ENCODE measurements at places on chromosomes 12 and 14.
A peak's percentile ranks its signal among the peaks of the same experiment; 100 is the strongest.

- no peak for DNase-seq
Measured at GRCh38 chr12:99131751-99132199, 486.7 kb downstream of the APAF1 start.

DNA sequence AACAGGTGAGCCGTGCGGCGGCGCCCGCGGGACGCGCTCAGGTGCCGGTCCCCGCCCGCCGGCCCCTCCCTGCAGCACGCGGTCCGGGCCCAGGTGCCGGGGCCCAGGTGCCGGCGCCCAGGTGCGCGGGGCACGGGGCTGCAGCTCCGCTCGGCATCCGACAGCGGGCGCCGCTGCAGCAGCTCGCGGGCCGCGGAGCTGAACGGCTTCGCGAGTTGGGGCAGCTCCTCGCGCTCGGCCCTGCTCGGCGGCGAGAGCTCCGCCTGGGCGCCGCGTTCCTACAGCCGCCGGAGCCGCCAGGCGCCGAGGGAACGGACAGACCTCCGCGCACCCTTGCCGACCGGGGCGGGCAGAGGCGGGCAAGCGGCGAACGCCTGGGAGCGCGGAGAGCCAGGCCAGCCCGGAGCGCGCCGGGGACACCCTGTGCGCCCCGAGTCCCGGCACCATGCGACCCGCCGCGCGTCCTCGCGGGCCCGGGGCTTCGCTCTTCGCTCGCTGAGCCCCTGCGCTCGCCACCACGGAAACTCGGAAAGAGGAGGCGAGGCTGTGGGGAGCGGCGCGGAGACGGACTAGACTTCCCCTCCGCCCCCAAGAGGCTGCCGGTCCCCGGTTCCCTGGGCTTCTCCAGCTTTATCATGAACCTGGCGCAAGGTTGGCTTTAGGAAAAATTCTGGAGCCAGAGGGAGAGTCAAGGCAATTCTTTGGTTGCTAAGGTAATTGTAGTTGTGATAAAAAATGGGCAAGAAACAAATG, at the start of gene RGS6:
TSS of gene RGS6 (plus strand) at position 201 of the 753 bp plus-strand sequence.
- DNase-seq, result no peak

DNA sequence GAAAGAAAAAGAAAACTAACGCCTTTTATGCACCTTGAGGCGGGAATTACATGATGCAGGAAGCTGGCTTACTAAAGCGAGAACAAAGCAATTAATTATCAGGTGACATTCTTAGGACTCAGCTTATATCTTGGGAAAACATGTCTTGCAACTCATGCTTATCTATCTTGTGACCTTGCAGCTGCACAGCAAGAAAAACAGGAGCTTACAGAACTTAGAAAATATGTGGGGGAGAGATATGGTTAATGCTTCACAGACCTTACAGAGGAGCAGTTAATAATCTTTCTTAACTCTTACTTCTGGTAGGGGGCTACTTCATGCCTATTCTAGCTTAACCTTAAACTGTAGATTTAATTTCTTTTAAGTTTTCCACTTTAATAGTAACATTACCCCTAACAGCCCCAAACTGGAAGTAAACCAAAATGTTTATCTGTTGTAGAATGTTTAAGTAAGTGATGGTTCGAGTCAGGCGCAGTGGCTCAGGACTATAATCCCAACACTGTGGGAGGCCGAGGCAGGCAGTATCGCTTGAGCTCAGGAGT, 13.2 kb upstream of the OR11G2 start:
- DNase-seq, result no peak

GRCh38 chr14:79551523-79551922, 659.8 kb downstream of the DIO2 start:
- DNase-seq, result no peak

DNA sequence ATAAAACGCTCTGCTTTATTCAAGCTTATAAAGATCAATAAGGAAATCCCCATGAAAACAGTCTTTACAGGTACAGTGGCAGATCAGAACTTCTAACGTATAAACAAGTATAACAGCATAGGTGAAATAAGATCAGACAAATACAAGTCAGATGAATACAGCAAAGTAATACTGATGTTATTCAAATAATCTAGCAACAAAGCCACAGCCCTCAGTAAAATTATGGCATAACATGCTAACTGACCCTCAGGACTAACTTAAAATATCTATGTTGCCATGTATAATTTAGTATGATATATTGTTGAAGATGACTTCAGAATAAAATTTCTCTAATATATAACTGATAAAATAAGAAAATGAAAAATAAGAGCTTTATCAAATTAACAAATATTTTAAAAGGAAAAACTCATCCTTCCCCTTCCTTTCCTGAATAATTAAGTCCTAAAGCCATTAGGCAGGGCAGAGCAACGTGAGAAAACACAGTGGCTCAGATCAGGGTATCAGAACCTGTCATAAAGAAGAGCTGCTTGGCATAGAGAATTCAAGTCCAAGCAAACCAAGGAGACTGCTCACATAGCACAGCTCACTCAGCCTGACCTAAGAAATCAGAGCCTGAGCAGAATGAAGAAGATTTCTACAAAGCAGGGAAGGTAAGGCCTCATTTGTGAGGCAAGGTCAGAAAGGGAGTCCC, 70.7 kb downstream of the PAWR start:
- DNase-seq, result no peak

DNA sequence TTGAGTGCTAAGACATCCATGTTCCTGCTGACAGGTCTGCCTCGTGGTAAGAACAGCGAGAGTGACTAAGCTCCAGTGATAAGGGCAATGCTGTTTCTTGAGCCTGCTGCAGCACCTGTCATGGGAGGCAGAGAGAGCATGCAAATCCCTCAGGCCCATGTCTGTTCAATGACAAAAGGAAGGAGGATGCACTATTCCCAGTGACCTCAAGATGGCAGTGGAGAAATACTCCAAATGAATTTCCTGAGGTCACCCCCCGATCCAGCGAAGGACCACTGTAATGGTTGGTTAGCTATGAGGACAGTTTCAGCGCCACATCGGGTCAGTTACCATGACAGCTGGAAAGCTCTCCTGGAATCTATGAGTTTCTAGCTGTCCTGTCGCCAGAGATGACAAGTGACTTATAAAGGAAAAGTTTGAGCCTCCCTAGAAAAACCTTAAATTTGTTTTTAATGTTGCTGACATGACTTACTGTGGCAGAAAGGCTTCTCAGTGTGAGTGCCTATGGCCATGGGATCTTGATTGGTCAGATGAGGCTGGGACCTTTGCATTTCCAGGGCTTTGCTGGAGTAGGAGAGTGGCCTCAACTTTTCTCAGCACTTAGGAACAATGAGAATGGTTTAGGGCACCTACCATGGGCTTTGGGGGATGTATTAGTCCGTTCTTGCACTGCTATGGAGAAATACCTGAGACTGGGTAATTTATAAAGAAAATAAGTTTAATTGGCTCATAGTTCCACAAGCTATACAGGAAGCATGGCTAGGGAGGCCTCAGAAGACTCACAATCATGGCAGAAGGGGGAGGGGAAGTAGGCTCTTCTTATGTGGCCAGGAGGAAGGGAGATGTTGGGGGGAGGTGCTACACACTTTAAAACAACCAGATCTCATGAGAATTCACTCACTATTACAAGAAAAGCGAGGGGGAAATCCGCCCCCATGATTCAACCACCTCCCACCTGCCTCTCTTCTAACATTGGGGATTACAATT, 88.0 kb upstream of the TMEM260 start:
- DNase-seq, result peak; percentile 56

DNA sequence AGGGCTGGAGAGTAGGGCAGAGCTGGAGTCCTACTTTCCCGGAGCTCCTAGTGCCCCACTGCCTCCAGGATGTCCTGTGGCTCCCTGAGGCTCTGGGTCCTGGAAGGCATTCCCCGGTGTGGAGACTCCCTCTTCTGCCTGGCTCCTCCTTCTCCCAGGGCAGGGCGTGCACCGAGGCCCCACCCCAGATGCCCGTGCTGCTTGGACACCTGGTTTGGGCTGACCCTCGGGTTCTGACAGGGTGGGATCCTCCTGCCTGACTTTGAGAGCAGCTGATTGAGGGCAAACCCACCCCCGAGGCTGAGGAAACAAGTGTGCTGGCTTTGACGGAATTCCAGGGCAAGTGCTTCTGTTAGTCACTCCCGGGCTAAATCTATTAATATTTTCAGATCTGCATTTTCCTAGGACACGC, 15.4 kb downstream of the TEAD4 start:
- no peak for DNase-seq

GRCh38 chr14:69675877-69676416, 64.6 kb downstream of the SUSD6 start:
- DNase-seq, result no peak

GRCh38 chr12:123369229-123369628, 4.6 kb upstream of the SBNO1 start:
- DNase-seq, result no peak

DNA sequence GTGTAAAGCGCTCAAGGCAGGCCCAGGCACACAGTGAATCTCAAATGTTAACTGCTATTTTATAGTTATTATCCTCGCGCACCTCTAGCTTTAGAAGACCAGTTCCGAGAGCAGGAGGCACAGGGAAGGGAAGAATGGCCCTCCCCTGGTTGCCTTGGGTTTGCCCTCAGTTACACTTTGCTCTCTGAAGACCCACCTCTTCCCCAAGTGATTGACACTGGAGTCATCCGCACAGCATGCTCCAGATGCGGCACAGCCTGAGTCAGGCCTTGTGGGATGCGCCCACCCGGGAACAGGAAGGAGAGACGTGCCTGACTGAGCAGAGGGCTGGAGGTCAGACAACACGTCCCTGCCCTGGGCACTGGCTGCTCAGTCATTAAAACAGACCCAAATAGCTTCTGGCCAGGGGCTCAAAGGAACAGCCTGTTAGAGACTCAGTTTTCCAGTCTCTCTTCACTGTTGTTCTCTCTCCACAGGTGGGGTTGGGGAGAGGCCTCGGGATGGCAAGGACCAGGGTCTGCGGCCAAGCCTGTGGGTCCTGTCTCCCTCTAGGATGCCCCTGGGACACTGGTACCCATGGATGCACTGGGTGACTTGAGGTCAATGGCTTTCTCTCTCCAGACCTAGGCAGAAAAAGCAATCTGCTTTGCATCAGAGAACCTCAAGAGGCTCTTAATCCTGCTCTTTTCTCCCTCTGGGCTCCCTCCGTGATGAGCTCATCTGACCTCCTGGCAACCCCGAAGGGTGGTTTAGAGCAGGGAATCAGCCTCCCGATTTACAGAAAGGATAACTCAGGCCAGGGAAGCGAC, 13.6 kb upstream of the MLXIP start:
- DNase-seq, result peak; percentile 63

GRCh38 chr12:75816897-75817296, 214.7 kb downstream of the PHLDA1 start:
- DNase-seq, result no peak

- DNase-seq, result no peak
Measured at GRCh38 chr14:53990978-53991377, 34.4 kb upstream of the BMP4 start.

DNA sequence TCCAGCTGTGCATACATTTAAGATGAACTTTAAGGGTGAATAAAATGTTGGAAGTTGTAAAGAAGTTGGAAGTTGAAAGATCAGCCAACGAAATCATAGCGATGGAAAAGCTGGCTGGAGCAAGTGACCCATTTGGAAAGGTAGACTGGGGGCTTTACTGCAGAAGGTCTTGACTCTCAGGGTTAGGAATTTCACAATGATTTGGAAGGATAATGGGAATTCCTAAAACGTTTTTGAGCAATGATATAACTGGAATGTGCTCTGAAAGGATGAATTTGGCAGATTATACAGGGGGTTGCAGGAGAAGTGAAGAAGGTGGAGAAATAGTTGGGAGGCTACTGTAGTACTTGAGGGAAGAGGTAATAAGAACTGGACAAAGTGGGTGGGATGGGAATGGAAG, 27.4 kb downstream of the EMP1 start:
- no peak for DNase-seq

- no peak for DNase-seq
Measured at GRCh38 chr14:42370056-42370455, 763.4 kb downstream of the LRFN5 start.

DNA sequence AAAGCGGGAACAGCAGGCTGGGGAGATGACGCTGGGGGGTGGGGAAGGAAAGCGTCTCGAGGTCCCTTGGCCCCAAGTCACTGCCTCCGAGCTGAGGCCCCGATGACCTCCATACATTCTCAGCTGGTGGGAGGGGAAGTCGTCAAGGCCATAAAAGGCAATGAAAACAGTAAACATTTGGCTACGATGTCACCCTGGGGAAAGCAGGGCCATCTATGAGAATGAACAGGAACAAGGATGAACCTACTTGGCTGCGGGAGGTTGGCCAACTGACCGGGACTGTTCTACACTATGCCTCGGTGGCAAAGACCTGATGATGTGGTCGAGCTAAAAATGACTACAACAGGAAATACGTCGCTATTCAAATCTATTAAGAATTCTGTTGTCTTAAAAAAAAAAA, 19.5 kb downstream of the PRKAB1 start:
- no peak for DNase-seq

GRCh38 chr12:111785651-111786050, 18.9 kb downstream of the ALDH2 start:
- no peak for DNase-seq

DNA sequence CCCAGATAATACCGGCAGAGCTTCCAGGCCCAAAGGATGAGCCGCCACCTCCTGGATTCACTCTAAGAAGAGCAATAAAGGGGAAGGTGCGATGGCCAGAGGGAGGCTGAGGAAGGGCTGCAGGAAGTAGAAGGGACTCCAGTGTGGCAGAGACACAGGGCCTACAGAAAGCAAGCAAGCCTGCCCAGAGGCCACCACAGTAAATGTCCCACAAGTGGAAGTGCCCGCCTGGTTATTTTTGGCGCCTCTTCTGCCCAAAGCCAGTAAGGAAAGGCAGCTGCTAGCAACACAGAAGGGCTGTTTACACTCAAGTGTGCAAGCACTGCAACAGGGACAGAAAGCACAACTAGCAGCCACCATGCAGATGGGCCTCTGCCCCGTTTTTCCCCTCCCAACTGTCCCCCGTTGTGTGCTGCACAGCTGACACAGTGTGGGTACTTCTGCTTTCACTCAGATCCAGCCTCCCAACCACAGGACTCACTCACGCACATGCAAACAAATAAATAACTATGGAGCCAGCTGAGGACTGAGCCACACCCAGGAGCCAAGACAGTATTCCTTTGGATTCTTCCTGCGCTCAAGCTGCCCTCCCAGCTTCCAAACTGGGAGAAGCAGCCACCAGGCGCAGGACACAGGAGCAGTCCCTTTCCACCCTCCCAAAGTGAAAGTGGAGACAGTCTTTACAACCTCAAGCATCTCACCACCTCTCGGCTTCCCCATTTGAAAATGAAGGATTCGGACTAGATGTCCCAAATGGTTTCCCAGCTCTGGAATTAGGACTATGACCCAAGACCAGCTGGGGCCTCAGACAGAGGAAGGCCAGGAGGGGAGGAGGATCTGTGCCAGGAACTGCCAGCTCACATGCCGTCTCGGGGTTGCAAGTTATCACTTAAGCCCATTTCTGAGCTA, 40.0 kb upstream of the PNMA1 start:
- no peak for DNase-seq
